Cardiac muscle cell (in vitro differentiated cells and primary cell): ENCODE measurements at places on chromosomes 7 and 10.
A peak's percentile ranks its signal among the peaks of the same experiment; 100 is the strongest.

DNA sequence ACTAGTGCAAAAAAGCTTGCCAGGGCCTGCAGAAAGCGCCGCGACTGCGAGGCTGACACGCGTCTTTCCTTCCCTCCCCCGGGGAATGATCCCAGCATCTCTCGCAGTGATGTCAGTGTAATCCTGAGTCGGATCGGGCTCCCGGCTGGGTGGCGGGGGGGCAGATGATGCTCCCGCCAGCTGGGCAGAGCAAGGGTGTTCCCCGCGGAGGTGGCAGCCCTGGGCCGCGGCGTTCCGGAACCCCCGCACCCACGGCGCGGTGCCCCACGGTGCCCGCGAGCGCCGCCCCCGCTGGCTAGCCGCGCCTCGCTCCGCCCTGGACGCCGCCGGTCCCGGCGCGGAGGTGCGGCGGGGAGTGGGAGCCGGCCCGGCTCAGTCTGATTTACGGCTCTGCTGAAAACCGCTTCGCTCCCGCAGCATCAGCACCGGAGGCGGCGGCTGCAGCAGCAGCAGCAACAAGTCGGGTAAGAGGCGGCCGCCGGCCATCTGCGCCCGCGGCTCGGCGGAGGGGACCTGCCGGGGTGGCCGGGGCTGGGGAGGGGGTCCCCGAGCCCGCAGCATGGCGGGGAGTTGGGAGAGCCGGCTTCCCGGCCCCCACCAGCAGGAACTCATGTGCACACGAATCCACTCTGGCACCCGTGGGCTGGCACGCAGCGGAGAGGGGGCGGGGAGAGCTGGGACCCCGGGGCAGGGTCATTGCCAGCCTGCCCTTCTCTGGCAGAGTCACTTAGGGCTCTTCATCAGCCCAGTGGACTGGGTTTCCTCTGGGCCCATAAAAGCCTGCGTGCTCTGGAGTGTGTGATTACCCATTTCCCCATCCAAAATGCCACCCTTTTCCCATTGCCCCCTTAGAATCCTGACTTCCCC is at the start of gene ZNF365:
TSS of gene ZNF365 (plus strand) at position 375 of the 867 bp plus-strand sequence. CDS start 1,825 bp downstream, outside the sequence.
- peak; percentile 54 for DNase-seq

DNA sequence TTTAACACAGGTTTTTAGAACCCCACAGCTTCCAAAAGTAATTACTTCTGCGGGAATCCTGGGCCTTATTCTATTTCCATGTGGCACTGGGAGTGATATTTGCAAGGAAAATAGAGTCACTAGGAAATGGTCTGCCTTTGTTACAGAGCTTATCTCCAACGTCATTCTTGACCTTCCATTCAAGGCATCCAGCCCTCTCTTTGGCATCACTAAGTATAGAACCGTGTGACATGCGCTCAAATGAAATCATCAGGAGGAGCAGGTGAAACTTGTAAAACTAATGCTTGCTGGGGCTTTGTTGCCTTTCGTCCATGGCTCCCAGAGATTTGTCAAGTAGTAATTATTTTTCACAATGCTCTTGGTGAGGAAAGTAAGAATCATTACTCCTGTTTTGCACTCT is 73.4 kb downstream of the PAPSS2 start:
- DNase-seq, result no peak

DNA sequence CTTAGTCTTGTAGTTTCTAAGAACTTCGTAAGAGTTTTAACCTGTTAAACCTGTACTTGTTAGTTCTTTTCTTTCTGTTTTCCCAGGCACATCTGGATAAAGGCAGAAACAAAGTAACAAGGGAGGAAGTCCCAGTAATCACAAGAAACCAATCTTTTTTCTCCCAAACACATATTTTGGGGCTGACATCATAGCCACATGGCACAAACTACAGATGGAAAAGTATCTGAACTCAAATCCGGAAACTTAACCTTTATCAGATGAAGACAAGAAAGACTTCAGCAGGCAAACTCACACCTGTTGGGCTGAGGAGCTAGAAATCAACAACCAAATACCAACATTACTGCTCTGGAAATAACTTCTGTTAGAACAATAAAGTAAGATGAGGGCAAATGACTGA is 67.1 kb downstream of the CUBN start:
- DNase-seq, result no peak

DNA sequence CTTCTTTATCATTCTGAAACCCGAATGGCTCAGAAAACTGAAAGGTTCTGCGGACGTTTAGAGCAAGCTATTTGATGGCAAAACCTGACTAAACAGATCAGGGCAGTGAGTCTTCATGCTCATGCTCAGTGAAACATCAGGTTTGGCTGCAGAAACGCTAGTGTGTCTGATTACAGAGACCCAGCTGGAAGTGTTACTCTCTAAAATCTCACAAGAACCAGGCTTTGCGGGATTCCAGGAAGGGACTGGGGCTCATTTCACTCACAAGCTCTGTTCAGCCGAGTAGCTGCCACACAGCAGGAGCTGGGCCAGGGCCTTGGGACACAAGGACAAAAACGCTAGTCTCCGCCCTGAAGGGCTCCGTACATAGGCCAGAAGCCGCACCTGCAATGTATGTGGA is 2.9 kb downstream of the PITRM1 start:
- no peak for DNase-seq

DNA sequence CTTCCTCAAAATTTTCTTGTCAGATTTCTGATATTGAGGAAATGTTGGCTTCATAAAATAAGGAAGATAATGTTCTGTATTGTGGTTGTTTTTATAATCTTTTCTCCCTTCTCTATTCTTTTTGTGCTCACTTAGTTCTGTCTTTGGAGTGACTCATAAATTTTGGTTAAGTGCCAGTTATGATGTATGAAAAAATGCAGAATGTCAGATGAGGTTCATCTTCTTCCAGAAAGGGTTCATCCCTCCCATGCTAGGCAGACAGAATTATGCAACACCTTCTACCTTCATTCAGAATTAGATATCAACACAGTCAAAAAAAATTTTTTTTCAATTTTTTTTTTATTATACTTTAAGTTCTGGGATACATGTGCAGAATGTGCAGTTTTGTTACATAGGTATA is 36.6 kb upstream of the CYP2C19 start:
- DNase-seq, result no peak
